Suppressor macrophage treated with lipopolysaccharide for 4 hours (primary cell): ENCODE measurements at places on chromosomes 1 and 21.

DNA sequence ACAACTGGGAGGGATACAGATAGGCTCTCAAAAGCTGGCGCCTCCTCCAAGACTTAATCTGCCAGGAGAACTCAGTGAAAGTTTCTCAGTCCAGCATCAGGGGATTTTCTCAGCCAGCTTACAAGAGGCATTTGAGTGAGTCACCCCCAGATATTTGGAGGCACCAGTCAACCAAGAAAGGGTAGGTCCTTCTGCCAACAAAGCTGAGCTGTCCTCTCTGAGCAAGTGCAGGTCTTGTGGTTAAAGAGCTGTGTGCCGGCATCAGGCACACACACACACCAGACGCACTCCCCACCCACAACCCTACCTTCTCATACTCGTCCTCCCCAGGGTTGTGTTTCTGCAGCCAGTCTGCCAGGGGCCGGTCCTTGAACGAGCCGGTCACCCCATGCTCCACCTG is 27.0 kb upstream of the PPP1R15B start:
- DNase-seq: no peak

DNA sequence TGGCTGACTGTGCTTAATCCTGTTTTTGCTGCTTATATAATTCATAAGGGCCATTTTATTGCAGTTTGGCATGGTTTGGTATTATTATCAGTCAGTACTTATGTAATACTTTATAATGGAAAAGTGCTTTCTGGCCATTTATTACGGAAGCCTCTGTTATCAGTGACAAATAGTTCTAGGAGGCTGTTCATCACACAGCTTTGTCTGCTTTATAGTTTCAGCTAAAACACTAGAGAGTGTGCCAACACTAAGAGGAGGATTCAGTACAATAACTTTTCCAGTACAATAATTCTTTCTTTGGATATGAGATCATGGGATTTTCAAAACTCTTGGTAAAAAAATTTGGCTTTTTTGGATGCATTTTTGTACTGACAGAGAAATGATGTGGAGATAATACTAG is 102.9 kb upstream of the PTGFR start:
- DNase-seq: no peak

DNA sequence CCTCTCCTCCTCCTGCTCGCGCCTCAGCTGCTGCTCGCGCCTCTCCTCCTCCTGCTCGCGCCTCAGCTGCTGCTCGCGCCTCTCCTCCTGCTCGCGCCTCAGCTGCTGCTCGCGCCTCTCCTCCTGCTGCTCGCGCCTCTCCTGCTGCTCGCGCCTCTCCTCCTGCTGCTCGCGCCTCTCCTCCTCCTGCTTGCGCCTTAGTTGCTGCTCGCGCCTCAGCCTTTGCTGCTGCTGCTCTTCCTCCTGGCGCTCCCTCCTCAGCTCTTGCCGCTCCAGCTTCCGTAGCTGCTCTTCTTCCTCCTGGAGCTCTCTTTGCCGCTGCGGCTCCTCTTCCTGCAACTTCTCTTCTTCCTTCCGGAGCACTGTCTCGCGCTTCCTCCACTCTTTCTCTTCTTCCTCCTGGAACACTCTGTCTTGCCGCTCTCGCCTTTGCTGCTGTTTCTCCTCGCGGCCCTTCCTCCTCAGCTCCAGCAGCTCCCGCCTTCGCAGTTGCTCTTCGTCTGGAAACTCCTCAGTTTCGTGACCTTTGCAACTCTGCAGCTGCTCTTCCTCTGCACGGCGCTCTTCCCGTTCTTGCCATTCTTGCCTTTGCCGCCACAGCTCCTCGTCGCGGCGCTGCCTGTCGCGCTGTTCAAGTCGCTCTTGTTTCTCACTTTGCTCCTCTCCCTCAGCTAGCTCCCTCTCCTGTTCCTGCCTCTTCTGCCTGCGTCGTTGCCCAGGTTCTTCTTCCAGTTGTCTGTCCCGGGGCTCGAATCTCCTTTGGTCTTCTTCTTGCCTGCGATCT is 3.0 kb downstream of the TCHH start:
- DNase-seq: peak; percentile 51

DNA sequence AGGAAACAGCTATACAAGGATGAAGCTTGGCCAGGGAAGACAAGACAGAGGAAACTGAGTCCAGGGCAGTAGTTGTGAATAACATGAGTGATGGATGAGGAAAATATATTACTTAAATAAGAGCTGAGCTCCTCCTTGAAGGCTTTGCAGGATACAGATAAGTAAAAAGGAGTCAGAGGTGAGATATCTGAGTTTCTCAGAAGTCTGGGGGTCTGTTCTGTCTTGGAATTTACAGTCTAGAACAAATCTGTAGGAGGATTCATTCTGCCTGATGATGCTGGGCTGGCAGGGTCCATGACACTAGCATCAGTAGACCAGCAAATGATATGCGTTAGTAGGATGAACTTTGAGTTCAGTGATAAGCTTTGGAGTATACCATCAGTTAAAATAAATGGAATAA is 266.1 kb upstream of the POGK start:
- DNase-seq: no peak

DNA sequence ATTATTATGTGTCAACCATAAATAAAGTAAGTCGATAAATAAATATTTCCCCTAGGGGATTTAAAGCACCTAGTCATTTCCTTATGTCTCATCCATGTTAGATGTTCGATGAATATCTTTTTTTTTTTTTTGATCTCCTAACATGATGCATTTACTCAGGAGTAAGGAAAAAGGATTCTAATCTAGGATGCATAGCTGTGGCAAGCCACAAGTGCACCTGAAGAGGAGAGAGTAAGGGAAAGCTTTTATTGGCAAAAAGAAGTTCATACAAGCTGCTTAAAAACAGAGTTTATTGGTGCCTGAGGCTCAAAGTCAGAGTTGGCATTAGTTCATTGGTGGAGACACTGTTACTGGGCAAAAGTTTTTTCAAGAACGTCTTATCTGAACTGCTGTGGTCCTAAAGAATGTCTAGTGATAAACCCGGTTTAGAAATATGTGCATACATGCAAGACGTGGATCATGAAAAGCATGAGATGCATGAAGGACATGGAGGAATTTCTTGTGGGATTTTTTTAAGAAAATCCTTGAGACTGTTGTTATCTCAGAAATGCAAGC is 51.7 kb downstream of the SWT1 start:
- no peak for DNase-seq

GRCh38 chr1:33009561-33009960 is 27.1 kb downstream of the AK2 start:
- no peak for DNase-seq

- peak; percentile 30 for DNase-seq
These were observed 97.4 kb upstream of the GFI1 start for GRCh38 chr1:92583821-92584760.

DNA sequence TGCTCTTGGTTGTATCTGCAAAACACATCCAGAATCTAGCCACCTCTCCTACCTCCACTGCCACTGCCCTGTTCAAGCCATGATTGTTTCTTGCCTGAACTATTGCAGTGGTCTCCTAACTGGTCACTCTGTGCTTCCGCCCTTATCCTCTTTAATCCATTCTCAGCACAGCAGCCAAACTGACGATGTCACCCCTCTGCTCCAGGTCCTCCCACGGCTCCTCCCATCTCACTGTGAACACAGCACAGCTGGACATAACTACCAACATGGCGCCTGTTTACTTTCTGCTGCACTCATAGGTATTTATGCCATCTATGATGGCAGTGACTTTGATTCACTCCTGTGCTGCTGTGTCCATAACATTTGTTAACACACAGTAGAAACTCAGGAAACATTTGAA is 406.7 kb downstream of the DISC1 start:
- DNase-seq: no peak

GRCh38 chr1:4978660-4979390 is 324.4 kb downstream of the AJAP1 start:
- no peak for DNase-seq

GRCh38 chr1:52032785-52033131 is 852 bp downstream of the KTI12 start:
- peak; percentile 51 for DNase-seq

- DNase-seq: peak; percentile 47
These were observed 55.8 kb downstream of the SLC9A1 start for GRCh38 chr1:27099135-27099586.

DNA sequence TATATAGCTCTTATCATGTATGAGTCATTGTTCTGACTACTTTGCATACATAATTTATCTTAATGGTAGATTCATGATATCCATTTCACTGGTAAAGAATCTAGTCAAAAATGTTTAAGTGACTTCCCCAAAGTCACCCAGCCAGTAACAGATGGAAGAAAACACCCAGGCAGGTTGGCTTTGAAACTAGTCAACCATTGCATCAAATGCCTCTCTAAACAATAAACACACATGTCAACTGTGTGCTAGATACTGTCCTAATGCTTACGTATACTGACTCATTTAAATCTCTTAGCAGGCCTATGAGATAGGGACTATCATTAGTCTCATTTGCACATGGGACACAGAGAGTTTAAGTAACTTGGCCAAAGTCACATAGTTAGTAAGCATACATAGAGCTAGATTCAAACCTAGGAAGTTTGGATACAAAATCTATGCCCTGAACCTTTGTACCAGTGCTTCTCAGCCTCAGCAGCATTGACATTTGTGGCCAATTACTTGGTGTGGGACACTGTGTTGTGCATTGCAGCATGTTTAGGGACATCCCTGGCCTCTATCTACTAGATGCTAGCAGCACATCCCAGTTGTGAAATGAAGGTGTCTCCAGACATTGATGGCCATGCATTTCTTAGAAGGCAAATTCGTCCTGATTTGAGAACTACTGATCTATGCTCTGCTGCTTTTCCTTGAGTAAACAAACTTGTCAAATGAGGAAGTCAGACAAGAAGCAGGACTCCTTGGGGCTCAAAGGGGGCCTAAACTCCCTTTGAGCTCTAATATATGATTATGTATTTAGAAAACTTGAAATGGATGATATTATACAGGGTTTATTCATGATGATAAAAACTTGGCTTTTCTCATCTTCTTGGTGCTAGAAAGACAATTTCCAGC is 316.3 kb downstream of the KCNH1 start:
- DNase-seq: no peak

DNA sequence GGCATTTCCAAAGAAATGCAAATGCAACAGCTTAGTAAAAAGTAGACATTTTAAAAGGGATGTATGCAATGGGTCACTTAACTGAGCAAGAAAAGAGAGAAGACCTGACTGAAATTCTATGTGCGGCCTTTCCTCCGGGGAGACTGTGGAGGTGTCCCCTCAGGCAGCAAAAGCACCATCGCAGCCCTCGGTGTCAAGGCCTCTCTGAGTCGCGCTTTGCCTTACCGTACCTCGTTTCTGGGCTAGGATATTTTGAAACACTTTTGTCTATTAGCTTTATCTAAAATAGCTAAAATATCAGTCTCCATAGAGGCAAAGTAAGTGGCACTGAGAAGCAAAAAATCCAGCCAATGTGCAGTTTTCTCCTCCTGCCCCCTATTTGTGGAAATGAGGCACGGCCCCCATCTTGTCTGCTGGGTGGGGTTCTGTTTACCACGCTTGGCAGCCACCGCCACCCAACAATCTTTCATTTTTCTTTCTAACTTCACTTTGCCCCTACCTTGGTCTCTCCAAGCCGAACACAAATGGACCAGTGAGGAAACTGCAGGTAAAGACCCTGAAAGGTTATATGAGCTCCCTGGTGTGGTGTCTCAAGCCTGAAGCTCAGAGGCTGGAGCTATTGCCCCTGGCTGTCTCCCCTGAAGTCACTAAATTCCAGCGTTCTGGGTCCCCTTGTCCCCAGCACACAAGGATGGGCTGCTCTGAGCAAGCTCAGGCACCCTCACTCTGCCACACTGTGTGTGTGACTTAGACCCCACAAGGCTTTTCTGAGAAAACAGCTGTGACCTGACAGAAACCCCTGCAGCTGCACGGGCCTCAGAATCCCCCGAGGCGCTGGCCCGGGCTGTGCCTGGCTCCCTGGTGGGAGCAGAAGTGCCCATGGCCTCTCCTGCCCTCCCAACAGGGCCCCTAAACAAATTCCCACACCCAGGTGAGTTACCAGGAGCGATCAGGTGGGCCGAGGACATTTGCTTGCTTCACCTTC is 1.6 kb downstream of the CD247 start:
- no peak for DNase-seq

DNA sequence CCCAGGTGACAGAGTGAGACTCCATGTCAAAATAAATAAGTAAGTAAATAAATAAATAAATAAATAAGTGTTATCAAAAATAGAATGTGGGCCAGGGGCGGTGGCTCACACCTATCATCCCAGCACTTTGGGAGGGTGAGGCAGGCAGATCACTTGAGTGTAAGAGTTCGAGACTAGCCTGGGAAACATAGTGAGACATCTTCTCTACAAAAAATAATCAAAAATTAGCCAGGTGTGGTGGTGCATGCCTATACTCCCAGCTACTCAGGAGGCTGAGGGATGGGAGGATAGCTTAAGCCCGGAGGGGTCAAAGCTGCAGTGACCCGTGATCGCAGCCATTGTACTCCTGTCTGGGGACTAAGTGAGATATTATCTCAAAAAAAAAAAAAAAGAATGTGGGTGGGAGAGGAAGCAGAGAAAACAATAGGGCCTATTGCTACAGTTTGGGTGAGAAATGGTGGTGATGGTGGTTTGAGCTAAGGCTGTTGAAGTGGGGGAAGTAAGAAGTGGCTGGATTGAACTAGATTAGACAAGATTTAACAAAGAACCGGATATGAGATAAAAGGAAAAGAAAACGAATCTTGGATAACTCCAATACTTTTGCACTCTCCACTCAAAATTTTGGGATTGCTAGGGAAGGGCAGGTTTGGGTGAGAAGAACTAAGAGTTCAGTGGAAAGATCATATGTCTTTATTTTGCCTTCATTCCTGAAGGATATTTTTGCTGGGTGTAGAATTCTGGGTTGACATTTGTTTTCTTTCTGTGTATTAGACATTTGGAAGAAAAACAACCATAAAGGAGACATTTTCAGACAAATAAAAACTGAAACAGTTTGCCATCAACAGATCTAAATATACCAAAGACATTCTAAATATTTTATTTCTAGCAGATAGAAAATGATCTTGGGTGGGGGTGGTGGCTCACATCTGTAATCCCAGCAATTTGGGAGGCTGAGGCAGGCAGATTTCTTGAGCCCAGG is 57.1 kb upstream of the SPOCD1 start:
- no peak for DNase-seq

- peak; percentile 27 for DNase-seq
These were observed 1.4 kb upstream of the B4GALT2 start for GRCh38 chr1:43977376-43978263.

DNA sequence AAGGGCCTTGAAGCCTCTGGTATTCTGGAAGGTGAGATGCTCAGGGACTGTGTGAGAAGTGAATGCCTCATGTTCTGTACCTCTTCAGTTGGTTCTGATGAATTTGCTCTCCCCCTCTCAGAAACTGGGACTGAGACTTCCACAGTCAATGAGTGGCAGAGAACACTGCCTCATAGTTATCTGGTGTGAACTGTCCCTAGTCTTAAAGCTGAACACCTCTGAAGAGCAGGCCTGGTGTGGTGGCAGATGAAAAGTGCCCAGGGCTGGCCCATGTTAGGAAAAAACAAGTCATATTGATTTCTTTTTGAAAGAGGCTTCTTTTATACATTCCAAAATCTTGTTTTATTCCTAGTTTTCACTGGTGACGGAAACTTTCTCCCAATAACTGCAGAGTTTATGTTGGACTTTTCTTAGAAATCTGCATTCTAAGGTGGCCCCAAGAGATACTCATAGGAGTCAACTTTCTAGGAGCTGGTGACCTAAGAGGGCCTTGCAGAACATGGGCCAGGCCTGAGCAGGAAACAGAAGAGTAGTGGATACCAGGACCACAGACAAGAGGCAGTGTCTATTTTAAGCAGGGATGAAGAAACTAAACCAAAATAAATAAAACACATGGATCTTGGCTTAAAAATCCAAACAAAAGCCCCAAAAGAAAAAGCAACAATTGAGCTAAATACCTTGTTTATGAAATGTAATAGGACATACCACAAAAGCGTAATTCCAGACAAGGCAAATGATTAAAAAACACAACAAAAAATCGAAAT is 19.5 kb downstream of the DUSP10 start:
- no peak for DNase-seq

GRCh38 chr1:59653968-59654367 is 160.8 kb upstream of the HOOK1 start:
- no peak for DNase-seq
